ENCODE measurements at places on chromosomes 6 and 20.

GRCh38 chr20:38982291-38982690 is 20.1 kb downstream of the DHX35 start:
- DNase-seq: no peak

DNA sequence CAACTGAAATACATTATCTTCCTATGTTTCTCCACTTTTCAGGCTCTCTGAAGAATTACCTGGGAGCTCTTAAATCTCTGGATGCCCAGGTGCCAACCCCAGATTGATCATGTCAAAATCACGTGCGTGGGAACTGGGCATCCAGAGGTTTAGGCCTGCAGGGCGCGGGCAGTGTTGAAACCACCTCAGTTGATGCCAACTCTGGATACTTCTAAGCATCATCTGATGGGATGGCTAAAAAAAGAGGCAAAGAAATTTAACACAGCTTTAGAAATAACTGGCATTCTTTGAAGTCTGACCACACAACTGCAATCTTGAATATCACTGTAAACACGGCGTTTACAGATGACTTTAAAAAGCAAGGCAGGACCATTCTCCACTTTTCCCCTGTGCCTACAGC is 41.9 kb downstream of the PTGIS start:
- no peak for DNase-seq

DNA sequence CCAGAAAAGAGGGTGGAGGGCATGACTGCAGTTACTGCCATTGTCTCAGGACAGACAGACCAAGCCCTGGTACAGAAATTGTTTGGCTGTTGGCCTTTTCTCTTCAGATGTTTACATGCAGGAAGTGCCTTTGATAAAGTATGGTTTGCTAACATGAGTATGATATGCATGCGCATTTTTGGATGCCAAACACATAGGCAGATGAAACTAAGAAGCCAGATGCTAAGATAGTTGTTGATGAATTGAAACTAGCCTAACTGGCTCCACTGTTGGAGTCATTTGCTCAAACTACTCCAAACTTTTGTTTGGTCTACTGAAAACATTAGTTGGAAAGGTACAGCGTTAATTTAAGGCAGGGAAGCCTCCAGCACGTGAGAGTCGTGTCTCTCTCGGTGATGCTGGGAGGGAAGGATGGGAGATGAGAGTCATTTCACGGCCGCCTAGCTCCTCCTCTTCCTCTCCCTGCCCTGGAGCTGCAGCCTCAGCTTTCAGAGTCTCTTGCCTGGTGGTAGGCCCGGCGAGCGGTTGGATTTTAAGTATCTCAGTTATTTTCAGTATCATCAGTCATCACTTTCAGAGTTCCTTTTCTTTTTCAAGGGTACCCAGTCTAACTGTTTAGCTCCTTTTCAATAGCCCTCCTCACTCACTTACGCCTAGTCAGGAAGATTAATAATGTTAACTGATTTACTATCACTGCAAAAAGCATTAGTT is 29.7 kb downstream of the RREB1 start:
- no peak for DNase-seq

GRCh38 chr6:106046854-106047200 is 39.3 kb upstream of the PRDM1 start:
- DNase-seq: no peak

DNA sequence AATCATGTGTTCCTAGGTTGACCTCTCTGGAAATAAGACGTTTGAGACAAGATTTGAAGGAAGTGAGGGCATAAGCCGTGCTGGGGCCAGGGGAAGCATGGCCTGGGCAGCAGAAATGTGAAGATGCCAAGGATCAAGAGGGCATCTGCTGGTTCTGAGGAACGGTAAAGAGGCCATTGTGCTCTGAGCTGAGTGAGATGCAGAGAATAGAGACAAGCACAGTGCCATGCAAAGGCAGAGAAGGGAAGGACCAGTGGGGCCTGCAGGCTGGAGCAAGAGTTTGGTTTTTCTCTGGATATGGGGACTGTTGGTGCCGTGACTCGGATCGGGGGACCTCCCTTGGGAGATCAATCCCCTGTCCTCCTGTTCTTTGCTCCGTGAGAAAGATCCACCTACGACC is 50.8 kb downstream of the SMPDL3A start:
- DNase-seq: no peak

DNA sequence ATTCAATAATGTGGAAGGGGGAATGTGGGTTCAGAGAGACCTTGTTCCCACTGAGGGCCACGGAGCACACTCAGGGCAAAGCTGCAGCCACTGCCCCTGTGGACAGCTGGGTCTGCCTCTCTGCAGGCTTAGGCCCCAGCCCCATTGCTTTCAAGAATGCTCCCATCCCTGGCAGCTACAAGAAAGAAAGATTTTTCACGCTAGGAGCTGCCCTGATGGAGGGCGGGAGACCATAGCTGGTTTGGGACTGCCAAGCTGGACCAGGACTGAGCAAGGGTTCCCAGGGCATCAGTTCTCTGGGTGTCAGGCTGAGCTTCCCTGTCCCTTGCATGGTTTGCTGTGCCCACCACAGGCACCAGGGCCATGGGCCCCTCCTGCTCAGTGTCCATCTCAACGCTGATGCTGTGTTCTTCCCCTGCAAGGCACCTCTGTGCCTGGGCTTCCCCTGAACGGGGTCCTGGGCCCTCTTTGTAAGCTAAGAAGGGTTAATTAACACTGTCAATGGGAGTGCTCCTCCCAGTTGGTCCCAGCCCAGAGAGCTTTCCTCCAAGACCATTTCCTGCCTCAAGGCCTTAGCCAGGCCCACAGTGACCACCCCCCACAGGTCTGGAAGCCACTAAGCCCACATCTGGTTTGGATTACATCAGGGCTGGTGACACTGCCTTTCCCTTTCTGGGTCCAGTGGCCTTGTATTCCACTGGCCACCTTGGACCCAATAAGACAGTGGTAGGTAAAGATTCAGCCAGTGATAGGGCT is 8.4 kb downstream of the FOXS1 start:
- no peak for DNase-seq

DNA sequence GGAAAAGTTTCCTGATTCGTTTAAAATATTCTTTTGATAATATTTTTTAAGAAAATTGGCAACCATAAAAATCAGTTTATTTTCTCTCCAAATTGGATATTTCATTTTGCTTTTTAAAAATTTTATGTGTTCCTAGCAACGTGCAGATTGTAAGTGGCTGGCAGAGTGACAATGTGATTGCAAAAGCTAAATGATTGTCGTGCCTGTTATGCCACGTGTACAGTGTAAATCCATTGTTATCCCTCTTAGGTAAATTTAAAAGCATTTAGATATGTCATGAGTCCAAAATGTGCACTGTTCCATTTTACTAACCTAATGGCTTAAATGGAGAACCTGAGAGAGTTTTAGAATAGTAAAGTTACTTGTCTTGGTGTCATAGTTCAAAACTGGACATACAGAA is 94.4 kb upstream of the ADGRF4 start:
- no peak for DNase-seq

GRCh38 chr20:38061109-38061508 is 27.6 kb downstream of the RPRD1B start:
- DNase-seq: no peak

GRCh38 chr6:42380228-42380979 is 71.3 kb downstream of the TRERF1 start:
- no peak for DNase-seq

- DNase-seq: no peak
Measured at GRCh38 chr6:156557251-156557910, 219.8 kb upstream of the ARID1B start.

DNA sequence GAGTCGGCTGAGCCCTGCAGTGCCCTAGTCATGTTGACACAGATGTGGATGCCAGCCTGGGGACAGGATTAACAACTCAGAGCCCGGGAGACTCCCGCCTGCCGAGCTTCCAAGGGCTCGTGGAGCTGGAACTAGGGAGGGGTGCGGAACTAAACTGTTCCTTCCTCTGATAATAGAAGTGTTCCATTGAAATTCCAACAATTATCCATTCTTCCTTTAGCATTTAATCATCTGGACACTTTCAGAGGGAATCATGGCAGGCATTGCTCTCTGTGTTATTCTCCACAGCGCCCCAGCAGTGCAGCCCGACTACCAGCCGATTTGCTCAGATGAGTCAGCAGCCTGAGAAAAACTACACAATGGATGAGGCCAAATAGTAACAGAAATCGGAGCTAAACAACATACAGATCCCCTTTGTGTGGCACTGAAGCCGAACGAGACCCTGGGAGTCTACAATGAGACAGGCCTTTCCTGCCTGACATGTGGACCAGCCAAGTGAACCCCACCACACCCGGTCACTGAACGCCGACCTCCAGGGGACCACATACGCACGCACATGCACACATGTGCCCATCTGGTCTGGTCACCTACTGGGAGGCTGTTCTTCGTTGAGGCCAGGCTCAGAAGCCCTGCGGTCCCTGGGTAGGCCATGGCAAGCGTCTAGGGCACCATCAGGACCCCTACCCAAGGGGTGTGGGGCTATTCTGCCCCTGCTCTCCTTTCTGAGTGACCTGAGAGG is 238.4 kb upstream of the AFDN start:
- no peak for DNase-seq

GRCh38 chr20:1050440-1050839 is 48.3 kb upstream of the RSPO4 start:
- DNase-seq: no peak

DNA sequence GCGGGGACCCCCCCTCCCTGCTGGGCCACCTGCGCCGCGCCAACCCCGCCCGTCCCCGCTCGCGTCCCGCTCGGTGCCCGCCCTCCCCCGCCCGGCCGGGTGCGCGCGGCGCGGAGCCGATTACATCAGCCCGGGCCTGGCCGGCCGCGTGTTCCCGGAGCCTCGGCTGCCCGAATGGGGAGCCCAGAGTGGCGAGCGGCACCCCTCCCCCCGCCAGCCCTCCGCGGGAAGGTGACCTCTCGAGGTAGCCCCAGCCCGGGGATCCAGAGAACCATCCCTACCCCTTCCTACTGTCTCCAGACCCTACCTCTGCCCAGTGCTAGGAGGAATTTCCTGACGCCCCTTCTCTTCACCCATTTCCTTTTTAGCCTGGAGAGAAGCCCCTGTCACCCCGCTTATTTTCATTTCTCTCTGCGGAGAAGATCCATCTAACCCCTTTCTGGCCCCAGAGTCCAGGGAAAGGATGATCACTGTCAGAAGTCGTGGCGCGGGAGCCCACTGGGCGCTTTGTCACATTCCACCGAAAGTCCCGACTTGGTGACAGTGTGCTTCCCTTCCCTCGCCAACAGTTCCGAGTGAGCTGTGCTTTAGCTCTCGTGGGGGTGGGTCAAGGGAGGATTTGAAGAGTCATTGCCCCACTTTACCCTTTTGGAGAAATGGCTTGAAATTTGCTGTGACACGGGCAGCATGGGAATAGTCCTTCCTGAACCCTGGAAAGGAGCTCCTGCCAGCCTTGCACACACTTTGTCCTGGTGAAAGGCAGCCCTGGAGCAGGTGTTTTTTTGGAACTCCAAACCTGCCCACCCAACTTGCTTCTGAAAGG is 2.1 kb downstream of the VEGFA start:
- no peak for DNase-seq

DNA sequence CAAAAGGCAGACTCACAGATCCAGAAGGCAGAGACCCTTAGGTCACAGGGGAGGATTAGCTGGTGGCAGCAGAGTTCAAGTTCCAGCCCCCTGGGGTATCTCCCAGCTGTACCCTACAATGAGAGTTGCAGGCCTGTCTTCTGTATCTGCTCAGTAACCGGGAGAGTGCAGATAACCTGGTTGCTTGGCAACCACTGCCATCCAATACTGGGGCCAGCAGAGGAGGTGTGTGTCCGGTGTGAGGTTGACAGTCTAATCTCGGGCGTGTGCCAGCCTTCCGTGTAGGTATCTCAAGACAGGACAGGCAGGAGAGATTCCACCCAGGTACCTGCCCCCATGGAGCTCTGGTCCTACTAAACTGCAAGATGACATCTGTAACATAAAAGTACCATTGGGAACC is 56.6 kb upstream of the TBC1D7 start:
- DNase-seq: no peak

- no peak for DNase-seq
Measured at GRCh38 chr20:51350941-51351631, 191.4 kb downstream of the NFATC2 start.

DNA sequence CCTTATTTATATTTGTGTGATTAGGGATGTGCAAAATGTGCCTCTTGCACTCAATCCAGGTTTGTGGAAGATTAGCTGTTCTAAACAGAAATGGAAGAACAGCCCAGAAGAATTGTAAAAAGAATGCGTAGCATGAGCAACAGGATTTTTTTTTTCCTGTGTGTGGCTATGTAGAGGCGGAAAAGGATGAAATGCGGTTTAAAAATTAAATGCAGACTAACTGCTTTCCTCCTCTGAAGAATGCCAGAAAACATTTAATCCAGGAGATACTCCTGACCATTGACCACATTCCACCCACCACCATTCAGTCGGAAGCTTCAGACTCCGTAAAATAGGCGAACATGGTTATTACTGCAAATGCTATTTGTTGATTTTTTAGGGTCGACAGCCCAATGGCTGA is 83.4 kb downstream of the BMP6 start:
- no peak for DNase-seq

DNA sequence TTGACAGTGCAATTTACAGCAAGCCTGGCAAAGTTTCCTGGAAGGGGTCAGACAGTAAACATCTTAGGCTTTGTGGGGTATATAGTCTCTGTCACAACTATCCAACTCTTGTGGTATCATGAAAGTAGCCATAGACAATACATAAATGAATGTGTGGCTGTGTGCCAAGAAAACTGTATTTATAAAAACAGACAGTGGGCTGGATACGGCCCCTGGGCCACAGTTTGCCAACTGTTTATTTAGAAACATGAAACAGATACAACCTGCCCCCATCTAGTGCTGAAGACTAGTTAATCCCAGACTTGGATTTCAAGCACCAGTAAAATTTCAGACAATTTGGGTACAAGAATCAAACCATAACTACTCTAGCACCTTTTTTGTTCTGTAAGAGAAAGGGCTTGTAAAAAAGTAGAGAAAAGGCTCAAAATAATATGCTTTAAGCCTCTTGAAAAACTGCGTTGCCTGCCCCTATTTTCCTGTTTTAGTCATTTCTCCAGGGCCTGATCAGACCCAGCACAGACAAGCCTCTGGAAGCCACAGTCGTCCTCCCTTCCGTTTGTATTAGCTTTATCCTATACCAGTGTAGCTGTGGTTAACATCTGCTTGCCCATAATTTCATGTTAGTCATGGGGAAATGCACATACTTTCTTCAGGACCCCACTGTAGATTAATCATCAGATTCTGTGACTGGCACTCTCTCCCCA is 30.8 kb downstream of the JAG1 start:
- no peak for DNase-seq

- no peak for DNase-seq
Measured at GRCh38 chr20:25364879-25365699, 25.5 kb downstream of the ABHD12 start.

GRCh38 chr6:39365281-39366074 is 43.0 kb upstream of the KCNK16 start:
- DNase-seq: no peak

- no peak for DNase-seq
Measured at GRCh38 chr20:35828434-35828833, 56.6 kb downstream of the PHF20 start.

DNA sequence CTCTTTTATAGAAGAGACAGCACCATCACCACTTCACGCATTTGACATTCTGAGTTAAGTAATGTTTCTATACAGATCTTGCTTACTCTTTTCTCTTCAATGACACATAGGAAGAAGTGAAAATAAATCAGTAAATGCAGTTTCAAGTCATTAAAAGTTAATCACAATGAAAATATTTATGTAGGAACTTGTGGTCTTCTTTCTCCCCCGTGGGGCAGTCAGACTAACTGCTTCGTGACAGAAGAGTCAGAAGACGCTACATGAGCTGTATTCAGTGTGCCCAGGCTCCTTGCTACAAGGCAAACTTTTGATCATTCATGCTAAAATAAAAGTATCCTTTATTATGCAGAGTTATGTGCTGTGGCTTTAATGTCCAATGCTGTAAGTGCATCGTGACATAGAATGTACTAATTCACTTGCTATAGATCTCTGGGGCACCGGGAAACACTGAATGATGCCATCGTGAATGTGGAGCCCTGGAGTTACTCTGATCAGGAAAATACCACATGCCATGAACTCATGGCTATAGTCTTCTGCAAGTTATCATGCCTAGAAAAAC is 117.8 kb upstream of the TRAF3IP2 start:
- DNase-seq: no peak

Data from esophagus squamous epithelium (tissue), 5 donors.